ENCODE measurements at places on chromosomes 5 and 9. TPM values are rescaled to one million over a fixed set of nuclear protein-coding genes. Genes with fewer than 3 reads are reported as not detected.

Gene FOXI1
- total RNA-seq = not detected

Gene SLC36A2
- not detected for total RNA-seq

Gene SLC6A3
- not detected for total RNA-seq

Gene IL9
- total RNA-seq = not detected

Gene OR1L1
- not detected for total RNA-seq

Gene SH3TC2
- total RNA-seq = not detected

Gene GRXCR2
- not detected for total RNA-seq

Gene FST
- total RNA-seq = not detected

Gene AK8
- not detected for total RNA-seq

Gene MPDZ
- total RNA-seq = not detected

Gene DAPK1
- not detected for total RNA-seq

Gene SLC35D2
- 0.51 TPM for total RNA-seq

Gene HMCN2
- not detected for total RNA-seq

- no peak for DNase-seq
These were observed 353.6 kb downstream of the SEMA5A start for GRCh38 chr5:9192266-9192665.

- no peak for DNase-seq
These were observed 30.0 kb upstream of the CLINT1 start for GRCh38 chr5:157888814-157889532.

DNA sequence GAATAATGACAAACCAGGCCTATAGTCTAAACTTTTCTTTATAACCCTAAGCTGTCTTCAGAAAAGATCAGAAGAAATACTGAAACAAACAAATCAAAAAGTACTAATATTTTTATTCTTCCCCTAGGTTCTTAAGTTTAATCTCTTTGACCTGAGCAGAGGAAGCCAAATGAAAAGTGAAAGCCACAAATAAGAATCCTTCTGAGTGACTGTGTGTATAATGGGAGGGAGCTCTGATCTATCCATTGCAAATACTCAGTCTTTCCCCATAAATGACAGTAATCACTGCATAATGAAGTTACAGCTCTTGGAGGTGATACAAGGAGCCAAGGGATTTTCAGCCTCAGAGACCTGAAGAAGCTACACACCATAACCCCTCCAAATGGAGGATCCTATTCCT is 126.9 kb upstream of the ATP10B start:
- DNase-seq = no peak

DNA sequence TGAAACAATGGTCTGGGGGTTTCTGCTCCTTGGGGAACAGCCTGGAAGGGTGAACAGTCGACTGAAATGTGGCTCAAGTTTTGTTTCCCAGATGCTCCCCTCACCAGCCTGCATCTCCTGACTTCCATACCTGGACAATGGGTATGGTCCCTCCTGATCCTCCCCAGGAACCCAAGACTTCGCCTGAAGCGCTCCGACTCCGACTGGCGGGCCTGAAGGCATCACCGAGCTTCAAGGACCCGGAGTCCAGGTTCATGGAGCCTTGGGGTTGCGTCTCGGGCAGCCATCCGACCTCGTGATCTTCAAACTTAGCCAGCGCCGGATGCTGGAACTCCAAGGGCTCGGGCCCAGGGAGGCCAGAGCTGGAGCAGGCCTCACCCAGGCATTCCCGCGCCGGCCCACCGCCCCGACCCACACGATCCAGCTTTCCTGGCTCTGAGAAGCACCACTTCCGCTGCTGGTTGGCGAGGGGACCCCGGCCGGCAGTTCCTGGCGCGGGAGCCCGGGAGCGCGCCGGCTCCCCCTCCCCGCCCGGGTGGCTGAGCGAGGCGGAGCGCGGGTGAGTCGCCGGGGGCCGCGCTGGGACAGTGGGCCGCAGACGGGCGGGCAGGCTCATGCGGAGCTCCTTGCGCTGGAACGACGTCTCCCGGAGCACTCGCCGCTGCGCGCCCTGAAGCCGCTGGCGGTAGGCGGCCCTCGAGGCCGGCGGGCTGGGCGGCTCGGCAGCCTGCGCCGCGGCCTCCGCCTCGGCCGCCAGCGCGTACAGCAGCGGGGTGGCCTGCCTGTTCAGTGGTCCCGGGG is 5.2 kb downstream of the SHROOM1 start:
- no peak for DNase-seq

DNA sequence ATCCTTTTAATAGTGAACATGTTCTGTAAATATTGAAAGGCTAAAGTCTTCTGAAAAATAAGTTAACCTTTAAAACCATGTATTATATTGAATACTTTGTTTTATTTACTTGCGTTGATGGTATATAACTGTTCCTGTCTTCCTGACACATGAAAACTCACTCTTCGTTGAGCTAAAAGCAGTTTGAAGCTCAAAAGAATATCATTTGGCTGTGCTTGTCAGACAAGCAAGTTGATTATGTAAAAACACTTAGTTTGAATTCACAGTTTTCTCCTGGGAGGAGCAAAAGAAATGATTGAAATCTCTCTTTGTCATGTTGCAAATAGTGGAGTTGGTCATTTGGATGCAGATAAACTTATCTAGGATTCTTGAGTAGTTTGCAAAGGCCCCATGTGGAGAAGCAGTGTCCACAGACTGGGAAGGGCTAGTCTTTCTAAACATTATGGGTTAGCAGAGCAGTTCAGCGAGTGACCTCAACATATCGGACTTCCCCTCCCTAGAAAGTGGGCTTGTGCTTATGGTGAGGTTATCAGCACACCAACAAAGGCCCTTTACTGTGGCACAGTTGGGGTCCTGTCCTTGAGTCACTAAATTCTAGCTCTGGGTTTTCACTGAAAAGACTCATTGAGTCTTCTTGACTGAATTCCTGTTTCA is 290.4 kb downstream of the CSNK1G3 start:
- DNase-seq = no peak

DNA sequence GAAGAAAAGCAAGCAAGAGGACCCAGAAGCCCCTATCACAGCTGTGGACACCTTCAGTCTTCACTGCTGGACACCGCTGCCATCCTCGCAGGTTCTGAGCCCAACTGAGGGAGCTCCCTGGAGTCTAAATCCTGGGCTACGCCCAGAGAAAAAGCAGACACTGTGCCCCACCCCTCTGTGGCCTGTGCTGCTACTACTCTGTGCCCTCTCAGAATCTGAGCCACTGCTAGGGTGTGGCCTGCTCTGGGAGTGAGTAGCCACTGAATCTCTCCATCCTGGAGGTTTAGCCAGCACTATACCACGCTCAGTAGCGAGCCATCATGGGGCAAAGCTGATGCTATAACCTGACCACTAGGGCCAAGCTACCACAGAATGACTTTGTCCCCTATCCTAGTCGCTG is 338.2 kb downstream of the NPR3 start:
- DNase-seq = no peak

- no peak for DNase-seq
These were observed 23.3 kb upstream of the ZSWIM6 start for GRCh38 chr5:61308712-61309111.

GRCh38 chr9:13728917-13729811 is 449.7 kb upstream of the MPDZ start:
- DNase-seq = no peak

GRCh38 chr5:67146574-67146973 is 50.0 kb downstream of the CD180 start:
- no peak for DNase-seq

DNA sequence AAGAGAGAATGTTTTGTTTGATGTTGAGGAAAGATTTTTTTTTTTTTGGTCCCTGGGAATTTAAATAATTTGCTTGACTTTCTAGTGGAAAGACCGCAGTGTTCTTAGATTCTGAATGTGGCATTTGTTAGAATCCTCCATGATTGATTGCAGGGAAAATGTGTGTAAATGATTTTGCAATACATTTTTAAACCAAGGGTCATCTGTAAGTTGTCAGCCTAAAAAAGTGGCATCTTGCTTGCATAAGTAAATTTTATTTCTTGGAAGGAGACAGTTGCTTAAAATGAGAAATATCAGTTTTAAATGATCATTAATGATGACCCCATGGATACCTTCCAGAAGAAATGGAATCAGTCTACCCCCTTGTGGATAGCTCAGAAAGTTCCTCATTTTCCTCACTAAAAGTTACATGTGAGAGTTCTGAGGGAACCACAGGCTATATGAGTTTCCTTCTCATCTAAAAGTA is 105.1 kb upstream of the SLC25A48 start:
- DNase-seq = peak; percentile 43

GRCh38 chr9:133707065-133707762 is 30.9 kb downstream of the SARDH start:
- no peak for DNase-seq

- no peak for DNase-seq
These were observed 281.2 kb downstream of the NR2F1-AS1 start for GRCh38 chr5:93299681-93300308.

- DNase-seq = no peak
These were observed 76.6 kb downstream of the ARRDC3 start for GRCh38 chr5:91306497-91306896.

- no peak for DNase-seq
These were observed 136.2 kb upstream of the HAPLN1 start for GRCh38 chr5:83856881-83857280.

DNA sequence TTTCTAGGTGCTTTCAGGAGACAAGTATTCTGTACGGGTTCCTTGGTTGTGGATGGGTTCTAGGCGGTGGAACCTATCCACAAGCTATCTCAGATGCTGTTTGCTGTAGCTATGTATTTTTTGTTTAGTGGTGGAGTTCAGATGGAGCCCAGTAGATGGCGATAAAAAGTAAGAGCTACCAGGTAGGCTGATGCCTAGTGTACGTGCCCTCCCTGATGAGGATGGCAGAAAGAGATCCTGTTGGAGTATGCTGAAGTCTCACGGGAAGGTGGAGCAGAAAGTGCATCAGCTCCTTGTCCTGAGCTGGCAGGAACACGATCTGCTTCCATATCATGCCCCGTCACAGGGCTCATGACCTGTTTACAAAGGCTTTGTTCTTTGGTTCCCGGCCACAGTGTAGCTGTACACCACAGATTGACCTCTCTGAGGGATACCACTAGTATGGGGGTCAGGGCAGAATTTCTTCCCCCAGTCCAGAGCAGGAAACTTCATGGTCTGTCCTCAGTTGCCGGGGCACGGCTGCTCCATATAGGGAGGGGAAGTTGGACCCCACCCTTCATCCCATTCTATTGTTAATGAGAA is 12.6 kb upstream of the UGT3A2 start:
- DNase-seq = peak; percentile 81

DNA sequence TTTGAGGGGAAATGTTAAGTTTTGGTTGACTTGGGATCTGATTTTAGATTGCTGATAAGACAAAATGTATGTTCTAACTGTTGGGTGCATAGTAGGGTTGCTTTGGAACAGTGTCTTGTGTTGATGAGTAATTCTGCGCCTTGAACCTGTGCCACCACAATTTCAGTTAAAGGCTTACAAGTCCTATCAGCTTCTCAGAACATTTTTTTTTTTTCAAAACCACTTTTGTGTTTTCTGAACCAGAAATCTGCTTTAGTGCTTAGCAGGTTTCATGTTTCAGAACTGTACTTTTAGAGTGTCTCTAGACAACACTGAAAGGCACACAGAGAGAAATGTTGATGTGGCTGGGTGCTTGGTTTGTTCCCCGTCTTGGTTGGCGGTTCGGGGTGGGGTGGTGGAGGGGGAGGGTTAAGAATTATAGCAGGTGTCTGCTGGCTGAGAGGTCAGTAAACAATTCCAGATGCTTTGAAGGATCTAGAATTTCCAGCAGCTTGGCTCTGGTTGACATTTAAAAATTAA is 84.6 kb downstream of the ANKRD55 start:
- no peak for DNase-seq

DNA sequence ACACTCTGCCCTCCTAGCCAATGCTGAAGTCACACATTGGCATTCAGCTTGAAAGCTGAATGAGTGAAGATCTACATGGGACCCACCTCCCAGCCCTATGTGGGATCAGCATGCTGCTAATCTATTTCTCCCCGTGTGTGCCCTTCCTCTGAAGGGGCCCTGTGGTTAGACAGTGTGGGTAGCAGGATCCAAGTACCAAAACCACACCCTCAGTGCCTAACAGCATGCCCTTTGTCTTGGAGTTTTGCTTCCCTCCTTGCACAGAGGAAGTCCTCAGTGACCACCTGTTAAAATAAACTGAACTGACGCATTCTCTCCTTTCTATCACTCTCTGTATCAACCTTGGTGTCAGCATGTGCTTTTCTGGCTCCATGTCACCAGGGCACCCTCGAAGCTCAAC is 25.0 kb downstream of the SH3TC2 start:
- DNase-seq = no peak

- peak; percentile 81 for DNase-seq
These were observed 72.3 kb downstream of the GNA14 start for GRCh38 chr9:77575785-77576184.

DNA sequence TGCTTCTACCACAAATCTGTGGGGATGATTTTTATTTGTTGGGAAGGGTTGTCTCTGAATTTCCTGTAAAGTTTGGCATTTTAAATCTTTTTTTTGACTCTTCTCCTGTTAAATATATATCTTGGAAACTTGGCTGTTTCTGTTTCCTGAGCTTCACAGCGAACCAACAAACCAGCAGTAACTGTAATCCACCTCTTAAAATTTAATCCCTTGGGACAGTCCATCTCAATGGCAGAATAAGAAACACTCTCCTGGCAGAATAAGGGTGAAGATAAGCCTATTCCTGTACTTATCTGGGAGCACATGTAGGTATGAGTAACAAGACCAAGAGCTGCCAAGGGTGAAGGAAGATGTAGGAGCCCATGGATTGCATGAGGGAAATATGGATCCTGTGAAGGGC is 73.1 kb upstream of the RPS23 start:
- no peak for DNase-seq

GRCh38 chr9:7216004-7216841 is 458.4 kb downstream of the KDM4C start:
- no peak for DNase-seq

DNA sequence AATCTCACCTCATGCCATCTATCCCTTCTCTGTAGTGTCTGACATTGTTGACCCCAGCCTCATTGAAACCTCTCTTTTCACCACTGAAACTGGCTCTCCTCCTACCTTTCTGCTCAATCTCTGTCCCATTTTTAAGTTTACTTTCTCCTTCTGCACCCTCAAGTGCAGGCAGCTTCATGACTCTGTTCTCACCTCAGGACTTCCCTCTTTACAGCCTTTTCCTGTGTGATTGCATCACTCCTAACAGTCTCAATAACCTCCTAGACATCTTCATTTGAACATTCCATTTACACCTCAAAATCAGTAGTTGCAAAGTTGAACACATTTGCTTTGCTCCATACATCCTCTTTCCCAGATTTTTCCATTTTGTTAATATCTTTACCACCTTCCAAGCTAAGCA is 172.1 kb downstream of the RASEF start:
- DNase-seq = no peak

DNA sequence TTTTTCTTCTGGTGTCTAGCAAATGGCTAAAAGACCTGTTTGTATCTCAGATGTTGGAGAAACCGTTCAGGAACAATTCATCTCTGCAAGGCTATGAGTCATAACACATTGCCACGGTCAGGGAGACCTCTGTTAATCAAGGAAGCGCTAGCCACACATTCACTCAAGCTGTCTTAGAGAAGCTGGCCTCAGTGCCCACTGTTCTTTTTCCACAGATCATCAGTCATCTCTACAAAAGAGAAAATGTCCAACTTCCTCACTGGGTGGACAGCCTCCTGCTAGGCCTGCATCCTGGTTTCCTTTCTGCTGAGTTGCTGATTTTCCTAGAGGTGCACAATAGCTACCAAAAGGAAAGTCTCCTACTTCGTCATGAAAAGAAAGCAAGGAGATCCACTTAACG is 360.5 kb downstream of the BNC2 start:
- no peak for DNase-seq

GRCh38 chr9:82410306-82410705 is 421.7 kb downstream of the SPATA31D1 start:
- DNase-seq = no peak
